ENCODE measurements at places on chromosomes 7 and 10.

GRCh38 chr7:22125436-22125835 is 179.7 kb upstream of the CDCA7L start:
- DNase-seq, result no peak

- DNase-seq, result no peak
Measured at GRCh38 chr7:73881352-73882046, 20.5 kb downstream of the TMEM270 start.

DNA sequence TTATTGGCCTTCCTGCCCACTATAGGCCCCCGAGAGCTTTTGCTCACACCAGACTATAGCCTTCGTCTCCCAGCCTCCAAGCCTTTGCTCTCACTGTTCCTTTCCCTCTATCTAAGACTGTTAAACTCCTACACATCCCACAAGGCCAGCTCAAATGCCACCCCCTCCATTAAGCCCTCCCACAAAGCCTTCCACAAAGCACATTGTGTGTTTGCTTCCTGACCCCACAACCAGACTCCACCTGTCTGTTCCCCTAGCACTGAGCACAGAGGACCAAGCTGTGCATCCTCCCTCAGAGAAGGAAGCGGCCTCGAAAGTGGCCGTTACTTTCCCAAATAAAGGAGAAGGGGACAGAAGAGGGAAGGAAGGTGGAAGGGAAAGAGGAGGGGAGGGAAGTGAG is 1.3 kb downstream of the LOXL4 start:
- DNase-seq, result no peak

- no peak for DNase-seq
Measured at GRCh38 chr7:143882604-143883078, 19.3 kb downstream of the TCAF1 start.

DNA sequence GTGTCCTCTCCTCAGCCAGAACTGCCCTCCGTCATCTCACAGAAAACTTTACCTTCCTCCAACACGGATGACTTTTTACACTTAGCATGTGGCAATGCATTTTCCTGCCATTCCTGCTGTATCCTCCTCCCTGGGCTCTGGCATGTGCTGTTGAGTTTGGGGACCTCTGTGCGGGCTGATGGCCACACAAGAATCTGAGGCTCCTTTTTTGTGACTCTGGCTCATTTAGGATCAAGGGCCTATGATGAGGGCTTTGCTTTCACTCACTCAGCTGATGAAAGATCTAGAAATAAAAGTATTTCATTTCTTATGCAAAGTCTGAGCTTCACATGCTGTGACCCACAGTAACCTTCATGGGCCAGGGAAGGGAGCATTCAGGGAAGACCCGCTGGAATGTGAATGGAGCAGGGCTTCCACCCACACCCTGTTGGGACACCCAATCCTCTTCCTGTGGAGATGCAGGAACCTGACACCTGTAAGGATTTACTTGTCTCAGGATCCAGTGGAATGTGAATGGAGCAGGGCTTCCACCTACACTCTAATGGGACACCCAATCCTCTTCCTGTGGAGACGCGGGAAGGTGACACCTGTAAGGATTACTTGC is 500.3 kb upstream of the MKI67 start:
- no peak for DNase-seq

DNA sequence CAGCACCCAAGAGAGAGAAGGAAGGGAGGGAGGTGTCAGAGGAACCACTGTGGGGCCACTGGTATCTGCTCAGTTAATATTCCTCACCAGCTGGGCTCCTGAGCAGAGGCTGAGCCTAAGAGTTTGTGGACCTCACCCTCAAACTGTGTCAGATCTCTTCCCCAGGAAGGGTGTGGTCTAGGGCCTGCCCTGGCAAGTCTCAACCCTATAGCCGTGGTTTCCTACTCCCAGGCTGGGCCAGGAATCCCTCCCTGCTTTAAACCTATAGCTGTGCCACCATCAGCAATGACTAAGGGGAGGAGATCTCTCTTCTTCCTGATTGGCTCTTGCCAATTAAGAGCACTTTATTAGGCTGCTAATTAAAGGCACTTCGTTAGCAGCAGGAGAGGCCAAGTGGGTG is 29.9 kb downstream of the POLL start:
- no peak for DNase-seq

- no peak for DNase-seq
Measured at GRCh38 chr7:150406567-150407421, 27.7 kb downstream of the ZNF775 start.

GRCh38 chr10:124301736-124302135 is 117.0 kb downstream of the OAT start:
- DNase-seq, result no peak

DNA sequence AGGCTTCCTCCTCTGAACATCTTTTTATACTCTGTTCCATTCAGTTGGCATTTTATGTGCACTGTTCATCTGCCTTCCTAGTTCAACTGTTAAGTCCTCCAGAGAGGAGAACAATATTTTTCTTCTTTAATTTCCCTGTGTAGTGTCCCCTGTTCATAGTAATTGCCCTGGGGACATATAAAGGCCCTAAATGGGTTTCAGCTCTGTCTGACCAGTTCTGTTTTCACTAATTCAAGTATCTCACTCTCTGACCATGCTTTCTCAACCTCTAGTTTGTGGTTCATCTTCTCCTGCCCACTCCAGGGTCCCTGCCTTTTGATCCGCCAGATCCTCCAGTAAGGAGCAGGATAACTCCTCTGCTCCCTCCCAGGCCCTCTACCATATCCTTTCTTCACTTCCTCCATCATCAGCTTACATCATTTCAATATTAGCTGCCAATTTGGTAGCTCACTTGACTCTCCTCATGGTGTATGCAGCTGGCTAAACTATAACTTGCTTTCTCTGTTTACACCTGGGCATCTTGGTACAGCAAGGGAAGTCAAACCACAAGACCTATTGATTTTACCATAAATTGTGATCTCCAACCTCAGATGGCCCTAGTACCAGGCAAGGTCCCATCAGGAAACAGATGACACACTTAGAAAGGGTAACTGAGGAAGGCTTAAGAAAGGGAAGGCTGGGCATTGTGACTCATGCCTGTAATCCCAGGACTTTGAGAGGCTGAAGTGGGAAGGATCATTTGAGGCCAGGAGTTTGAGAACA is 17.7 kb upstream of the C10orf67 start:
- no peak for DNase-seq

DNA sequence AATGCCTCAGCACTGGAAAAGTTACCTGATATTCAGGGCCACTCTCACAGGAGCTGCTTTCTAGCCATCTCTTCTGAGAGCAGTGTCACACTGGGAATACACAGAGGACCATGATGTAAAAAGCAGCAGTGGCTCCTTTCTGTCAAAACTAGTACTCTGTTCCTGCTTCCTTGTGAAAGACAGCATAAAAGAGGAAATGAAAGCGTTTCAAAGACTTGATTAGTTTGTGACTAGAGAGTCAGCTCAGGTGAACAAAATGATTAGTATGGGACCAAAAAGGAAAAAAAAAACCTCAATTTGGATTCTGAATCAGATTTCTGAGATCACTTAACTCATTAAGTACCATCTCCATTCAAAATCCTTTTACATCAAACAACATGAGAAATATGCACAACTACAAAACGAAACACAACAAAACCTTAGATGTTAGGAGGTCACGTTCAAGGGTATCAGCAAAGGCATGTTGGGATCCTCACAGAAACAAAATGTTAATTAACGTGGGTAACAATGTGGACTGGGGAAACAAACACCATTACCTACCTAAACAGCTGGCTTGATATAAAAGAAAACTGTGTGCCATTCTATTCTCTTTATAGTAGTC is 103.7 kb downstream of the MACC1 start:
- DNase-seq, result no peak

DNA sequence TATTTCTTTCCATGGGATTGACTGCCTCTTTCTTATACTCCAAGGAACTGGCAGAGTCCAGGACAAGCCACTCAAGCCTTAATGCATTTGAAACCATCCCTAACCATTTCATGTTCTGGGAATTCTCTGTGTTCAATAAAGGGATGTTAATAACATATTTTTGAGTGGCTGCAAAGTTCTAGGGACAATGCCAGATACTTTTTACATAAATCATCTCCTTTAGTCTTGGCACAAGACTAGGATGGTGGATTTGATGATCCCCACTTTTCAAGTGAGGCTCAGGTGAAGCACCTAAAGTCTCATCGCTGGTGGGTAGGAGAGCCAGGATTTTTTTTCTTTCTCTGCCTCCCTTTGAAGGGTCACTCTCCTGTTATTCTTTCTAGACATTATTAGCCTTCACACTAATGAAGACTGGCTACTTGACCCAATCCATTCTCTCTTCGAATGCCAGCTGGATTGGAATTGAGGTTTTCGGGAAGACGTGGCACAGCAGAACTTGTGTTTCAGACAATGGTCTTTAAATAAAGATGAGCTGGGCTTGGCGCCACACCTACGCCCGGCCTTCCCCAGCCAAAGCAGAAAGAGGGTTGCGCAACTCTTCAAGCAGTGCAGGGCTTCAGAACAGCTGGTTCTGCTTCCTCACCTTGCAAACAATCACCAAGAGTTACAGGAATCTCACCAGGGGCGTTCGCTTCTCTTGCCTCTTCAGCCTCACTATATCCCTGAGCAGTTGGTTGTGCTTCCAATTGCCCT is 73.8 kb upstream of the BMPER start:
- DNase-seq, result no peak
